ENCODE measurements at places on chromosomes 3 and 15.
A peak's percentile ranks its signal among the peaks of the same experiment; 100 is the strongest.

DNA sequence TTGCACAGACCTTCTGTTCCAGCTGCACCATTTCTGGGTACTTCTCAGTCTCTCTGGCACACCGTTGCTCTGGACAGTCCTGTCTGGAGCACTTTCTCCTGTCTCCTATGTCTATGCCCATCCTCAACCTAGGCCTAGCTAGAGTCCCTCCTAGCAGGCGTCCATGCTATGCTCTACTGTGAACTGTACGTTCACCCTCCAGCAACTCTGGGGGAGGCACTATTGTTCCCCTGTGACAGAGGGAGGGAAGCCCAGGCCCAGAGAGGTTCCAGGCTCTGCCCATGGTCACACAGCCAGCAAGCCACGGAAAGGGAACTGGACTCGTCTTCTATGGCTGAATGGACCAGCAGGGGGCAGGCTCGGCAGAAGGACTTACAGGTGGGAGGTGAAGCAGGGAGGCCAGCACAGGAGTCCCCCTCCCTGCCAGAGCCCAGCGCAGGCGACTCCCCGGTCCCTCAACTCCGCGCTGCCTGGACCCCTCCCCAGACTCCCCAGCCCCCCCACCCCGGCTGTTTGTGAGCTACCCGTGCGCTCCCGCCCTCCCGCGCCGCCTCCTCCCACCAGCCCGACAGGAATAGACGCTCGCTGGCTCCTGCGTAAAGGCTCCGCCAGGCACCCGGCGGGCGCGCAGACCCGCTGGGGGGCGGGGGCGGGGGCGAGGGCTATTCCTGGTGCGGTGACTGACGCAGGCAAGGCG is 1.7 kb upstream of the LINGO1 start:
- peak; percentile 86 for DNase-seq

DNA sequence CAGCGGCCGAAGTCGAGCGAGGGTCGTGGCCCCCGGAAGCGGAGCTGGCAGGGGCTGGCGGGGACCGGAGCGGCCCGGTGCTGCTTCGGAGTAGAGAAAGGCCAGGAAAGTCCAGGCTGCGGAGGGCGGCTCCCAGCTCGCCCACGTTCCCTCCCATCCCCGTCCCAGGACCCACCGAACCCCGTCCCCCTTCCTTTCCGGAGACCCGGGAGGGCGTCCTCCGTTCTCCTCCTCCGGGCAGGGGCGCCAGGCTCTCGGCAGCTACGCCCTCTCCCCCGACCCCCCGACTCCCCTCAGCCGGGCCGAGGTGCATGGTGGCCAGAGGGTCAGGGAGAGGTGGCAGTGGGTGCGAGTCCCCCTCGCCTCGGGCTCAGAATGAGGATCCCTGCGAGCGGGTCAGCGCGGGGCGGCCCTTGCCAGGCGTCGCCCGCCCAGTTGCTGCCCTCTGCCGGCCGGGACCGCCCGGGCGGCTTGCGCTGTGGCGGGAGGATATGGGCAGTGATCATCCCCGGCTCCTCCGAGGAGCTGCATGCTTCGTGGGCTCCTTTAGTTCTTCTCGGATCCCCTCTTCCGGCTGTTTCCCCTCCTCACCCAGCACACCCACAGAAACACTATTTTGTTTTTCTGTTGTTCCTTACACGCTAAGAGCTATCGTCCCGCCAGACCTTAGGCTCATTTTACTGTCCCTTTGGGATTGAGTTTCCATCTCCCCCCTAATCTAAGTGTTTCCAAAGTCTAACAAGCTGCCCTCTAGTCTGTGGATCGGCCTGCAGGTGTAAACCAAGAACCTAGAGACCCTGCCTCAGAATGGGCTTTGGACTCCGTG is 744 bp upstream of the ALDH1A2 start:
- DNase-seq, result peak; percentile 71

GRCh38 chr15:32970847-32971246 is 223.7 kb downstream of the FMN1 start:
- DNase-seq, result no peak

DNA sequence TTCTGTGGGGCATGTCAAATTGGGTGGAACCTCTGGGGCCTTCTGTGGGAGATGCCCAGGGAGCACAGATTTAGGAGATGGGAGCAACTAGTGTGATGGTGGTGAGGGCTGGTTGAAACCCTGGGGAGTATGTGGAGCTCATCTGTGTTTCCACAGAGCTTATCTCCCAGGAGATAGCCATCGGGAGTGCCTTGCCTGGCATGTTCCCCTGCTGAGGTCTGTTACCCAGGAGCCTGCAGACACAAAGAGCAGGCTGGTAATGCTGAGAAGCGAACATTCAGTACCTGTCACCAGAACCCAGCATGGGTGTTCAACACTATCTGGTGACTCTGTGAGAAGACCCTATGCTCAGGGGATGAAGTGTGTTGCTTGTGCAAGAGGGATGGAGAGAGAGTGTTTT is 85.0 kb downstream of the CLSTN2 start:
- no peak for DNase-seq

GRCh38 chr3:37601832-37602231 is 259.8 kb upstream of the CTDSPL start:
- DNase-seq, result no peak

GRCh38 chr3:5184499-5184898 is 3.0 kb upstream of the EDEM1 start:
- DNase-seq, result peak; percentile 51

- DNase-seq, result peak; percentile 55
These were observed 460 bp upstream of the ZMAT3 start for GRCh38 chr3:179072100-179072438.

DNA sequence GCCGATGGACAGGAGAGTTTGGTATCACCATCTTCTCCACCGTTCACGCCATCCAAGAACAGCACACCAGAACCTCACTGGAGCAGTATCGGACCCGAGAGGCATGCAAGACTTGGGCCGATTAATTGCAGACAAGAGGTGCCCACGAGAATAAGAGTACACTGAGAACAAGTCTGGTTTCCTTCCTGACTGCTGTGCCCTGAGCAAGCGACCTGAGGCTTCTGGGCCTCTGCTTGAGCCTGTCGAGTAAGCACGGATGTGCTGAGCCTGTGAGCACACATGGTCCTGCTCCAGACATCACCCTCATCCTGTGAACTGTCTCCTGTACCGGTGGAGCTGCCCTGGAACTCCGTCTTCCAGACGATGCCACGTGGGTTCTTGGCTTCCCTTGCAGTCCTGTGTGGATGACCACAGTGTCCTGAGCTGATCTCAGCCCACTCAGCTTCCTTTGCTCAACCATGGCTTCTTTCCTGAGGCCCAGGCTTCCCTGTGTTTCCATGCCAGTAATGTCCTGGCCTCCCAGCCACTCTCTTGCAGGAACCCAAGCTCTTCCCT is 34.3 kb upstream of the SNRPA1 start:
- no peak for DNase-seq

GRCh38 chr3:134471521-134472193 is 14.1 kb downstream of the ANAPC13 start:
- DNase-seq, result no peak

GRCh38 chr3:66662894-66663293 is 162.1 kb upstream of the LRIG1 start:
- DNase-seq, result no peak

DNA sequence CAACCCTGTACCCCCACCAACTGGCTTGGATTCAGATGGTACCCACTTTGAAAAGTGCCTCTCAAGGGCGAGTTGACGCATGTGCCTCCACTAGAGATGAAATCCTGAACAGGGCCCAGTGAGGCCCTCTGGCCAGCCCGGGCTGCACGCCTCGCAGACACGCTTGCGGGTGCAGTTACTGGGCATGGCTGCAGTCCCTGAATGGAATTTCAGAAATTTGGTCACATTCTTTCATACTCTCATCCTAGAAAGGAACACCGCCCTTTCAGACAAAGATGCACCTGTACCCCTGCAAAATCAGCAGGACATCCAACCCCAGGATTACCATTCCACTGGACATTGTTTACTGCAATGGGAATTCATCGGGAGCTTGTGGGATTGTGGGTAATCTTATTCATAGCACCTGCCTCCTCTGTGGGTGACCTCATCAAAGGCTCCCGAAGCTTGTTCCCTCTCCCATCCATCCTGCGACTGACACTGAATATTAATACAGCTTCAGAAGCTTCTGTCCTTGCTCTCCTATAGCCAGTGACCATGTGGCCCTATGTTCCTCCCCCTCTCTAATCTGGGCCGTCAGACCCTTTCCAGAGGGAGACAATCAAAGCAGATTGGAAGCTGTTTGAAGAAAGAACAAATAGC is 42.5 kb upstream of the TPM1 start:
- no peak for DNase-seq

DNA sequence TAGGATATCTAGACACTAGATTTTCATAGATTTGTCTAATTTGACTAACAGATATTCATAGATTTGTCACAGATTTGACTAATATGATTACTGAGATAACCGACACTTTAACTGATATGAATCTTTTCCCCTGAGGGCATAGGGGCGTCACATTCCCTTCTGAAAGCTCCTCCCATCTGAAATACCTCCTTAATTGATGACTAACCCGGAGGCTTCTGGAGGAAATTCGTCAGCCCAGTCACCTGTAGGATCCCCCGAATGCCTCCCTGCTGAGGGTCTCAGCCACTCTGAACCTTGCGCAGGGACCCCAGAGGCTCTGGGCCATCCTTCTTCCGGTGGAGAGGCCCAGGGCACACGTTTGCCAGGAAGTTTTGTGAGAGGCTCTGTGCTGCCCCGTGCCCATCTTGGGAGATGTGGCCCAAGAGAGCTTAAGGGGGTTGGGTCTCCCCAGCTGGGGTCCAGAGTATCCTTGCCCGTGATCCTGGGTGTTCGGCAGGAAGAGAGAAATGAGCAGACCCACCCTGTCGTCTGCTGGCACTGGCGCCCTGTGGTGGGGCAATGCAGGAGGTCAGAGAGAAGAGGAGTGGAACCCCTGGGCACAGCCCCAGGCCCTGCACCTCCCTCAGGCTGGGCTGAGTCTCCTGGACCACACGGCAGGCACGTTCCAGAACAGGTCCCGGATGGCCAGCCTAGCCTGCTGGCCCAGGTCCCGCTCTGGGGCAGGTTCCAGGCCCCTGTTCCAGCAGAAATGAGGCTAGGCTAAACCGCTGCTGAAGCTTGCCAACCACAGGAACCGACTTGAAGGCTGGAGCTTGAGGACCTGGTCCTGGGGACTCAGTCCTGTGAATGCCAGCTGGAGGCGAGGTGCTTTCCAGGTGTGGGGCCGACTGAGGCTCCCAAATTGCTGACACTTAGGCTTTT is 1.7 kb downstream of the PLA2G4D start:
- no peak for DNase-seq

DNA sequence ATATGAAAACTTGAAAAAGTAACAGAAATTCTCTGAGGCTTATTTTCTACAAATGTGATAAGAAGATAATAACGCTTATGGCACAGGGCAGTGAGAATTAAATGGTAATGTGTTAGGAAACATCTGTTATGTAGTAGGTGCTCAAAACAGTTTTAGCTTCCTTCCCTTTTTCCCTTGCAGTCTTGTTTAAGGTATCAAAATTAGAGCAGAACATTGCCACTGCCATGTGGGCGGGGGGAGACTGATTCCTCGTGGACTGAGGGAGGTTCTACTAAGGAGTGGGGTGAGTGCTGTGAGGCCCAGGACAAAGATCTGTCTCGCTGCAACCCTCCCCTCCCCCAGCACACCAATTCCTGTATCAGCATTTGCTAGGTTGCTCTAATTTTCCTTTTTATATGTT is 702.4 kb downstream of the TUSC7 start:
- DNase-seq, result peak; percentile 41

DNA sequence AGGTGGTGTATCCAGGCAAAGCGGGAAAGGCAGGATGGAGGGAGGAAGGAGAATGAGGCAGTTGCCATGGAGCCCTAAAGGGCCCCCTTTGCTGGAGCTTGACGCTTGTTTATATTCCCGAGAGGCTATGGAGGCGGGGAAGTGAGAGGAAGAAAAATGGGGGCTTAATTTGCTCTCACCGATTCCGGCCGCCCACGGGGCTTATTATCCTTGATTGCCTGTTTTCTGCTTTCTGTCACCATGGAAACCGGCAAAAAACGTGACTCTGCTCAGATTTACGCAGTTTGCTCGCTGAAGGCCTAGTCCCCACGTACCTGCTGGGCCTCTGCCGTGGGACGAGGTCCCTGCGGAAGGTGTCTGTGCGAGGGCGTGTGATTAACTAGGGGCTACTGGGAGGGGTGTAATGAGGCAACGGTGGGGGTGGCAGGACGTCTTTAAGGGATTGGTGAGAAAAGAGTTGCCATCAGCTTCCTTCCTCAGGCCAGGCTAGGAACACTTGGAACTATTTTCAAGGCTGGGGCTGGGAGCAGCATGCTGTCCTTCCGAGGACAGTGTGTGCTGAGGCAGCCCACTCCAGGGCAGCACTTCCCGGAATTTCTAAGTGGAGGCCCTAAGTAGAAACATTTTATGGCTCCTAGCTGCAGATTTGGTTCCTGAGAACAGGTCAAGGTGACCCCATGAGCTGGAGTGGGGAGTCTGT is 110.8 kb upstream of the NDN start:
- no peak for DNase-seq

DNA sequence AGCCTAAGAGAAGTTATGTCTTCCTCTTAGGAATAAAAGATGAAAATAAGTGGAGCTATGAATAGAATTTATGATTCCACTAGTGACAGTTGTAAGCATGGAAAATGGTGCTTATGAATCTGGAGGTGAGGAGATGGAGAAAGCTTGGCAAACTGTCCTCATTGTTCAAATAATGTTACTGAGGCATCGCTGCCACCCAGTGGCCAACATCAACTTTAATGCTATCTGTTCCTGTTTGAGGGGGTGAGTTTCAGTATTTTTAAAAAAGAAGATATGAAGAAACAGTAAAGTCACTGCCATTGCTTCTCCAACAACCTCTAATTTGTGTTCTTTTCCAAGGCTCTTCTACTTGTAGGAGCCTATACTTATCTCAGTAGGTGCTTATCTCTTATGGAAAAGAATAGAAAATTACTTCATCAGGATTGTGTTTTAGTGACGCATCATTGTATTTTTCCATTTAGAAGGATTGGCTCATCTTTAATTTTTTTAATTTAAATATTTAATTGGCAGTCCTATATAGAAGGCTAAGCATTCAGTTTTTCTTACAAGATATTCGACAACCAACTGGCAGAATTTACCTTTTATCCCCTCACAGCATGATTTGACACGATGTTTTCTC is 260.4 kb upstream of the P2RY1 start:
- peak; percentile 80 for DNase-seq

- DNase-seq, result peak; percentile 71
These were observed 65.1 kb downstream of the MRPL46 start for GRCh38 chr15:88401996-88402656.

GRCh38 chr3:167467848-167468611 is 5.8 kb downstream of the SERPINI2 start:
- no peak for DNase-seq

GRCh38 chr3:102193255-102193654 is 241.6 kb upstream of the ZPLD1 start:
- no peak for DNase-seq
